ENCODE measurements at places on chromosomes 2 and 18.

DNA sequence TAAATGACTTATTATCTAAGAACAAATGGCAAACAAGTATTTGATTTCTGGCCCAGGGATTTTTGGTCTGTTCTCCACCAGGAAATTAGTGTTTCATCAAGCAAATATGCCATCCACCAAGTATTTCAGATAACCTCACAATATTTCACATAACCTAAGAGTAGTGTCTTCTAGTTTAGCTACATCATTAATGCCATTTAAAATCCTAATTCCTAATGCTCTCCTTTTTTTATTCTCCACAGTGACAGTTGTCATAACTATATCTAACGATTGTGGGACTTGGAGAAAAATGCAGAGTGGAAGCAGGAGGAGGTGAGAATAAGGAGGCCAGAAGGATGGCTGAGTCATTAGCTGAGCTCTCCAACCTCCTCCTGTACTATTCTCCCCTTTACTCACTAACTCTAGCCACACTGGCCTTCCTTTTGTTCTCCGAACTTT, 58.5 kb upstream of the CTLA4 start:
- DNase-seq: no peak

GRCh38 chr2:112343827-112344585, 68.6 kb downstream of the ZC3H6 start:
- no peak for DNase-seq

DNA sequence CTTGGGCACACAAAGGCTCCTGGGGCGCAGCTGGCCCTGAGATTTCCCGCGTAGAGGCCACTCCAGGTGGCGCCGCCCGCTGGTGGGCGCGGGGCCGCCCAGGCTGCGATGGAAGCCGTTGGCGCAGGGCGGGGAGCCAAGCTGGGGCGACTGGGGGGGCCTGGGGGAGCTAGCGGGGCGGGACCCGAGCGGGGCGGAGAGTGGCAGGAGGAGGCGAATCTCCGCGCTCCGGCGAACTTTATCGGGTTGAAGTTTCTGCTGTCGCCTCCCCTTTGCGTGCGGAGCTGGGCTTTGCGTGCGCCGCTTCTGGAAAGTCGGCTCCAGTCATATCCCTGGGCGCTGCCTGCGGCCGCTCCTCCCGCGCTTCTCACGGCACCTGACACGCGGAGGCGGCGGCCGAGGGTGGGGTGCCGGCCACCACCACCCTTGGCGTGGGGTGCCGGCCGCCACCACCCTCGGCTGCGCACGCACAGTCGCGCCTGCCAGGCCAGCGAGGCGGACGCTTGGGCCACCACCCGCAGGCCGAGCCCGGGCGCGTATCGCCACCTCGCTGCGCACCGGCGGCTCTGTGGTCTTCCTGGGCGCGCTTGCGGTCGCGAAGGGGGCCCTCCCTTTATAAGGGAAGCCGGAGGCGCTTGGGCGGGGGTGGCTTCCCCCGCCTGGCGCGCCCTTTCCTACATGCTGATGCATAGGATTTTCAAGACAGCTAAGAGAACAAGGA, 919 bp upstream of the CYP1B1 start:
- DNase-seq: peak; percentile 43

DNA sequence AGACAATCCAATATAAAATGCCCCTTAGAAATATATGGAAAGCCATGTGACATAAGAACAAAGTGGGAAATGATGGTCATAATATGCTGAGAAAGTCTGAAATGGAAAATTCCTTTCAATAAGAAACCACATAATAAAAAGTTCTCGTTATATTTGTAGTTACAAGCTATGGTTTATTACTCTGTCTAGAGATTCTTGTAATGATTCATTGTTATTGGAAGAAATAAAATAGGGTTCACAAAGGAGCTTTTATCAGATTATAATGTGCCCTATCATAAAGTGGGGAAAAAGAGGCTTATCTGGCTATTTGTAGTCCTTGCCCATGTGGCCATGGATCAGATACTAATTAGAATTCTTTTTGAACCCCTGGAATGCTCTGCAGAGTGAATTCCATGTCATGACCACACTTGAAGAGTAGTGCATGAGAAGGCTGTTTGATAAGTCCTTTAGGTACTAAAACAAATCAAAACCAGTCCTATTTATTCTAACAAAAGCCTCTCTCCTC, 420.7 kb upstream of the NRP2 start:
- DNase-seq: no peak

DNA sequence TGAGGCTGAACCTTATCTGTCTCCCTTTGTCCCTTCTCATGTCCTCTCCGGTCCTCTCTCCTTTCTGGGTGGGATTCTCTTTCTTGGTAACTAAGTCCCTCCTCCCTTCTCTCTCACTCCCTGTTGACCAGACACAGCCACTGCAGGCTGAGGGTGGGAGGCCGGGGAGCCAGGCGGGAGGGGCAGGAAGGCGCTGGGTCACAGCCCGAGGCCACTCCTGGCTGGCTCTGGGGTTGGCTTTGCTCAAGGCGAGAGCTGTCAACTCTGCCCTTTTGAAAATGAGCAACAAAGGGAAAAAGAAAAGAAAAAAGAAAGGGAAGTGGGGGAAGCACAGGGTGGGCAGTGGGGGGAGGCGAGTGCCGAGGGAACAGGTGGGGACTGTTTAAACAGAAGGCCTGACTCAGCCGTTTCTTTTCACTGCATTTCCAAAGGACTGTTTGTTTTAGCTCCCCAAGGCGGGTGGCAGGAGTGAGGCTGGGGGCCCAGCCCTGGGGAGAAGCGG, 70.5 kb upstream of the IGFBP5 start:
- DNase-seq: no peak

- no peak for DNase-seq
Measured at GRCh38 chr2:234851451-234851850, 100.4 kb upstream of the SH3BP4 start.

DNA sequence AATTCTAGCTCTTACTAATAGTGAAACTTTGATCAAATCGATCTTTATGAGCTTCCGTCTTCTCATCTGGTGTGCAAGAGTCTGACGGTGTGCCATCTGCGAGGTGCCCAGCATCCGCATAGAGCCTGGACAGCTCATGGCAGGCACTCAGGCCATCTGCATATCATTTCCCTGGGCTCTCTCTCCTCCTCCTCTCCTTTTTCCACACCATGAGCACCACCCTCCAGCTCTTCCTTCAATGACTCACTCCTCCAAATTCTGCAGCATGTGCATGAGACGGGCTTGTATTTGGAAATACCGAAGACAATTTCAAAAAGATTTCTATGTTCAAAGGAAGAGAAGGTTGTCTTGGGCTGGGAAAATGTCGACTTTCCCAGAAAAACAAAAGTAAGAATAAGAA, 161.1 kb downstream of the CCBE1 start:
- no peak for DNase-seq

GRCh38 chr2:213064099-213064498, 87.3 kb downstream of the IKZF2 start:
- no peak for DNase-seq

DNA sequence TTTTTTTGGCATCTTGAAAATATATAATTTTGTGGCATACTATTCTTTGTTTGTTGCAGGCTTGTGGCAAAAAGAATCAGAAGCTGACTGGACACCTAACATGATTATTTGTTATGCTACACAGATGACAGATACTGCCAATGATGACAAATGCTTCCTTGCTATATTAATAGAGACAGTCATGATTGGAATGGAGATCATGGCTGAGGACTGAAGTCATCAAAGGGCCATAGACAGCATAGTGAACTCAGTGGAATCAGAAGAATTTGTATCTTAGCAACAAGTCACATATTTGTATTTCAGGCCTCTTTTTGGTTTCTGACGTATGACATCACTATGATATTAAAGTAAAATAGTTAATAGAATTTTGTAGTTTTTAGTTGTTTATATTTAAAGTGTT, 1003.8 kb upstream of the DDX18 start:
- no peak for DNase-seq

DNA sequence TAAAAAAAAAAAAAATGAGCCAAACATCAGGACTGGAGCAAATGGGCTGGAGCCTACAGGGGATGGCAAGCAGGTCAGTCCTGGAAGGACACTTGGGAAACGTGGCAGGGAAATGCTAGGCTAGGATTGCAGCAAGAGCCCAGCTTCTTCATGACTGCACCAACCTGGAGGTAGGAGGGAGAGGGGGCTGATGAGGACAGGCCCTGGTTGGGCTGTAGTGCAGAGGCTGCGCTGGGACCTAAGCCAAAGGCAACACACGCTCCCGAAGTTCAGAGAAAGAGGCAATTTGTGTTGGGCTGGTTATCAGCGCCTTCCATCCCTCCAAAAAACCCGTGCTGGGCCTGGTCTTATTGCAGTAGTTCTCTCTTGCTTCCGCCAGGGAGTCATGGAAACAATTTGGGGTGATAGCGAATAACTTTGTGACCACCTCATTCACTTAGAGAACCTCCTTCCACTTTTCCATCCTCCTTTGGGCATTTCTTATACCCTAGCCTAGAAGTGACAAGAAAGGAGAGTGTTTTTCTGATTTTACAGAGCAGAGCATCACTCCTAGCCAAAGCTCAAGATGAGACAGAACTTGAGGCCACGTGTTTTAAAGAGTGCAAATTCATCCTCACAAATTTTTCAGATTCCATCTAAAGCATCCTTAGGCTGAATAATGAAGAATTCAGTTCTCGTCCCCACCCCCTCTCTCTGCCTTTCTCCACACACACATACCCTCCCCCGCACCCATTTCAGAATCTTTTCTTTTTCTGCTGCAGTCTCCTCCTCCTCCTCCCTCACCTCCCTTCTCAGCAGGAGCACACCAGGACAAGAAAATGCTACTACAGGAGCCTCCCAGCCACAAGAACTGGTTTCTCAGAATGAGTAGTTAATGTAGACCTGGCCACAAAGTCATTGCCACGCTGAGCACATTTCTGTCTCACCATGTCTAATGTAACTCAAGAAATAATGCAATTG, 82.5 kb upstream of the STPG4 start:
- DNase-seq: no peak
